Fibroblast of the conjunctiva (primary cell): ENCODE measurements at places on chromosomes 6 and 20.

DNA sequence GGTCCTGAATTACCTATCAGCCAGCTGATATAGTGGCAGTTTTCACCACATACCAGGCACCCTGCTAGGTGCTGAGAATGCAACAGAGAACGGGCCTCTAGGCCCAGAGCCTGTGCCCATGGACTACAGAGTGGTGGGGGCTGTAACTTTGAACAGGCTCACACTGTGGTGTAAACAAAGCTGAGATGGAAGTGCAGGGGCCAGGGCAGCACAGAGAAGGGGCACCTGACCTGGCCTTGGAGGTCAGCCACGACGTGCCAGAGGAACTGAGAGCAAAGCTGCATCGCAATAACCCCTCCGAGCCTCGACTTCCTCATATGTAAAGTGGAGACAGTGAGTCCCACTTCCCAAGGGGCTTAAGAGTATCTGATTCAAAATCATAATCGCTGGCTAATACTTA, 105.8 kb downstream of the MAFB start:
- DNase-seq = no peak

GRCh38 chr6:130178692-130179091, 44.1 kb downstream of the SAMD3 start:
- peak; percentile 41 for DNase-seq

- DNase-seq = no peak
Observed at GRCh38 chr20:18978311-18978710, 164.7 kb downstream of the SCP2D1 start.

- DNase-seq = no peak
Observed at GRCh38 chr6:69289689-69290495, 506.9 kb downstream of the LMBRD1 start.

DNA sequence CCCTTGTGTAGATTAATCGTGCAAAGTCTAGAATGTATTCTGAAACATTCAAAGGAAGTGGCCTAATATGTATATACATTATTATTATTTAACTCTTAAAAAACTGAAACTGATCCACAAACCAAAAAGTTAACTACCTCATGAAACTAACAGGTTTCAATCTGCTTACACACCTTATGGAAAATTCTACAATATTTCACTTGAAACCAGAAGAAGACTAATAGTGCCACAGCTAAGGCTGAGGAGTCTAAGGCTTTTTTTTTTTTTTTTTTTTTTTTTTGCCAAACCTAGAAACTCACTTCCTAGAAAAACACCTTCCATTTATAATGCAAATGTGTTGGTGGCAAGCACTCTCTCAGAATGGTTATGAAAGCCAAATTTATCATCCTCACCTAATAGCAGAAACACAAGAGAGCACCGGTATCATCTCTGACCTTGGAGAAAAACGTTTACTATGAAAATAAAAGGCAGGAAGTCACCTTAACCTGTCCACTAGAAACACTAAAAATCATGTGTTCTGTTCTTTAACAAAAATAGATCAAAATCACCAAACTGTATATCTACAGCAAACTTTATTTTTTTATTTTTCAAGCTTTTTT, 586.1 kb downstream of the FRK start:
- DNase-seq = no peak

GRCh38 chr20:20331817-20332216, 36.1 kb upstream of the INSM1 start:
- no peak for DNase-seq

- no peak for DNase-seq
Observed at GRCh38 chr6:80469977-80470376, 363.5 kb downstream of the BCKDHB start.

DNA sequence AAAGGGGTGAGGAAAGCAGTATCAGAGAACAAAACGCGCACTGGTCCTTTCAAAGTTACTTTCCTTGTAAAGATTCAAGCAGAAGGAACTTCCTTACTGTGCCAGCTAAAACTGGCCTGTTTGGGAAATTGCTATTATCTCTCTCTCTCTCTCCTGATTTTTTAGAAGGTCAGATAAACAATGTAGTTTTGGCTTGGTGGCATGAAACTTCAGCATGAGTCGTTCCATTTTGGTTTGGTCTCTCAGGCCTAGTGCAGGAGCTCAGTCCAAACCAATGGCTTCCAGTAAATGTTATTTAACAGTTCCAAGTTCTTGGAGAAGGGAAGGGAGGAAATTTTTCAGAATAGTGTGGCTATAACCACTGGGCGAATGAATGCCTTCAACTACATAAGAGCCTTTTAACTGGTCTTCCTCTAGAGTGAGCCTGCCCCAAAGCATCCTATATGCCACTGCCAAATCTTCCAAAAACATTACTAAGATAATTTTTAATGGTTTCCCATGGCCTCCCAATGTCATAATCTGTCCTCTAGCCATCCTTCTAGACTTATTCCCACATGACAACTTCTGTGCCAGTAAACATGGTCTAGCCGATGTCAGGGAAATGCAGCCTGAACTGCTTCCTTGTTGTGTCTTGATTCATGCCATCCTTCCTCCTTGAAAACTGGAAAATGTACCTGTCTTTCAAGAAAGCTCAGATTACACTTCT, 9.1 kb upstream of the SNX9 start:
- DNase-seq = peak; percentile 31

- no peak for DNase-seq
Observed at GRCh38 chr6:161344626-161345025, 70.8 kb upstream of the AGPAT4 start.

GRCh38 chr20:39829256-39829655, 859.8 kb downstream of the MAFB start:
- DNase-seq = no peak

GRCh38 chr6:44245912-44246662, 814 bp upstream of the HSP90AB1 start:
- no peak for DNase-seq

- DNase-seq = no peak
Observed at GRCh38 chr6:161422710-161423680, 149.1 kb upstream of the AGPAT4 start.

GRCh38 chr6:148041546-148041945, 301.1 kb upstream of the SASH1 start:
- DNase-seq = no peak

- DNase-seq = peak; percentile 32
Observed at GRCh38 chr20:43408848-43409576, 48.7 kb upstream of the SRSF6 start.

GRCh38 chr6:47865206-47865605, 83.4 kb downstream of the OPN5 start:
- DNase-seq = no peak

DNA sequence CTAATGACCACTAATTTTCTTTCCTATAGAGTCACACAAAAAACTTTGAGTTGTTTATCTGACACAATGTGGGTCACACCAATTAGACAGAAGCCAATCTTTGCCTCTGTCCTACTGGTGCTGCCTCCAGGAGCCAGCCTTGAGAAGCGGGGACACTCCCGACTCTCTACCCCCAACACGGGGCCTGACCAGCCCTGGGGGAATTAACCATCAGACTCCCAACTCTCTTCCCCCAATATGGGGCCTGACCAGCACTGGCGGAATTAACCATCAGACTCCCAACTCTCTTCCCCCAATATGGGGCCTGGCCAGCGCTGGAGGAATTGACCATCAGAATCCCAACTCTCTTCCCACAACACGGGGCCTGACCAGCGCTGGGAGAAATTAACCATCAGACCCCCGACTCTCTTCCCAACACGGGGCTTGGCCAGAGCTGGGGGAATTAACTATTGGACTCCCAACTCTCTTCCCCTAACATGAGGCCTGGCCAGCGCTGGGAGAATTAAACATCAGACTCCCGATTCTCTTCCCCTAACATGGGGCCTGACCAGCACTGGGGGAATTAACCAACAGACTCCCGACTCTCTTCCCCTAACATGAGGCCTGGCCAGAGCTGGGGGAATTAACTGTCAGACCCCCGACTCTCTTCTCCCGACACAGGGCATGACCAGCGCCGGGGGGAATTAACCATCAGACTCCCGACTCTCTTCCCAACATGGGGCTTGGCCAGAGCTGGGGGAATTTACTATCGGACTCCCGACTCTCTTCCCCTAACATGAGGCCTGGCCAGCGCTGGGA, 12.5 kb downstream of the CST7 start:
- DNase-seq = no peak

GRCh38 chr6:40308533-40309306, 278.4 kb downstream of the LRFN2 start:
- DNase-seq = peak; percentile 1

GRCh38 chr20:40980106-40980827, 48.4 kb upstream of the TOP1 start:
- DNase-seq = peak; percentile 24

GRCh38 chr20:22248051-22248667, 336.2 kb downstream of the FOXA2 start:
- no peak for DNase-seq

- no peak for DNase-seq
Observed at GRCh38 chr20:58797371-58798338, 53.0 kb downstream of the GNAS-AS1 start.

DNA sequence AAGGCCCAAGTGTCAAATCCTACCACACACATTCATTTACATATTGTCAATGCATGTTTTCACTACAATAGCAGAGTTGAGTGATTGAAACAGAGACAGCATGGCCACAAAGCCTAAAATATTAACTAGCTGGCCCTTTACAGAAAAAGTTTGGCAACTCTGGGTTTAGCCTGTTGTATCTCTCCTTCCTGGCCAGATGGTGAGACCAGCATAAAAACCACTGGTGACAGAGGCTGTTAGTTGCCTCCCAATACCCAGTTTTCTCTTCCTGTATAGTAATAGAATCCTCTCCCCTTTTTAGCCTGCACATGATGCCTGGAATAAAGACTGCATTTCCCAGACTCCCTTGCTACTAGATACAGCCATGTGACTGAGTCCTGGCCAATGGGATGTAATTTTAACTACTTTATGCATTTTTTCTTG, 100.0 kb upstream of the TAB2 start:
- no peak for DNase-seq

GRCh38 chr6:28462401-28462800, 19.1 kb upstream of the ZSCAN23 start:
- DNase-seq = no peak

GRCh38 chr6:149493761-149494320, 9.0 kb upstream of the ZC3H12D start:
- DNase-seq = no peak

DNA sequence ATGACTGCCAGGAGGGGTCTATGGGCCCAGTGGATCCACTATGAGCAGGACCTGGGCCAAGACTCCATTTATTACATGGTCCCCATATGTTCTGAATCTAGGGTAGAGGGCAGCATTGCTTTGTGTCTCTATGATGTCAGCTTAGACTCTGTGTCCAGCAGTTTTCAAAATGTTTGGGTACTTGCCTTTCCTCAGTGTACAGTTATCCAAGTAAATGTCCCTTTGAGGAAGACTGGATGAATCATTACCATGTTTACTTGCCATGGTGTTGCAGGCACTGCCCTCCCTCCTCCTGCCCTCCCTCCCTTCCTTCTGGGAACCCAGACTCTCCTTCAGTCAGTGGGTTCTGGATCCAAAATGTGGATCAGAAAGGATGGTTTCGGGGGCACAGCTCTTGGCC, 108.6 kb downstream of the NRN1 start:
- no peak for DNase-seq

- DNase-seq = no peak
Observed at GRCh38 chr6:31332637-31333602, 24.1 kb downstream of the HLA-B start.

- DNase-seq = no peak
Observed at GRCh38 chr6:34341481-34341971, 50.9 kb downstream of the NUDT3 start.

- DNase-seq = no peak
Observed at GRCh38 chr6:6654599-6655575, 66.4 kb downstream of the LY86 start.

DNA sequence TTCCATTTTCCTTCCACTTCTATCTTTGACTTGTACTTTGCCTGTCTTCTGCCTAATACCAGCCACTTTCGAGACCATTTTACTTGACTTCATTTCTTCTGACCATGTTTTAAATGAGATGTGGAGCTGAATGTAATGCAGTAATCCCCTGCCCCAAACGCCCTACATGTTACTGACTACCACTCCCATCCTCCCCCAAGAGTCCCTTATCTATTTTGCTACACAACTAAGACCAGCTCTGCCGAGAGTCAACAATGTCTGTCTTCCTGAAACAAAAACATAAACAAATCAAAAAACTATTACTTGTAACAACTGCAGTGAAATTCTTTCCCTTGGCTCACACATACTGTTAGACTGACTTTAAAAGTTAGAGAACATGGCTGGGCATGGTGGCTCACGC, 27.1 kb upstream of the KIAA1586 start:
- no peak for DNase-seq

GRCh38 chr20:17077030-17077429, 149.8 kb upstream of the PCSK2 start:
- no peak for DNase-seq

GRCh38 chr6:79425589-79426311, 111.5 kb downstream of the LCA5 start:
- no peak for DNase-seq

GRCh38 chr20:51076786-51077685, 54.1 kb upstream of the KCNG1 start:
- no peak for DNase-seq

GRCh38 chr6:32932132-32932868, 8.5 kb downstream of the HLA-DMB start:
- DNase-seq = no peak

GRCh38 chr6:14775528-14775927, 470.3 kb upstream of the JARID2 start:
- no peak for DNase-seq

DNA sequence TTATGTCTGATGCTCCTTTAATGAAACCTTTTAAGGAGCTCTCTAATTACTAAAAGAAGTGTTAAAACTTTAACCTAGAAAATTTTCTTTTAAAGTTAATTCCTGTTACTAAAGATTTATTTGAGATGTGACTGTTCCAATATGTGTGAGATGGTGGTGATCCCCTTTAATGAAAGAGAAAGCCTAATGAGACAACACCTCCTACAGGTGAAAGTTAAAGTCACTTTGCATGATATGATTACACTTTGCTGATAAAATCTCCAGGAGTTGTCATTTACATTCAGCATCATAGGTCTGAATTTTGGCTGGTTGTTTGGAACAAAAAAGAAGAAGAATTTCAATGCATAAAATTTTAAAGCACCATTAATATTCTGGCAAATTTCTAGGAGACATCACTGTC, 307.4 kb downstream of the TRDN start:
- DNase-seq = no peak

GRCh38 chr6:11404838-11405237, 132.7 kb upstream of the TMEM170B start:
- no peak for DNase-seq

GRCh38 chr6:4717124-4717523, 59.1 kb upstream of the CDYL start:
- no peak for DNase-seq

- DNase-seq = no peak
Observed at GRCh38 chr6:119328254-119328653, 21.3 kb downstream of the MAN1A1 start.

DNA sequence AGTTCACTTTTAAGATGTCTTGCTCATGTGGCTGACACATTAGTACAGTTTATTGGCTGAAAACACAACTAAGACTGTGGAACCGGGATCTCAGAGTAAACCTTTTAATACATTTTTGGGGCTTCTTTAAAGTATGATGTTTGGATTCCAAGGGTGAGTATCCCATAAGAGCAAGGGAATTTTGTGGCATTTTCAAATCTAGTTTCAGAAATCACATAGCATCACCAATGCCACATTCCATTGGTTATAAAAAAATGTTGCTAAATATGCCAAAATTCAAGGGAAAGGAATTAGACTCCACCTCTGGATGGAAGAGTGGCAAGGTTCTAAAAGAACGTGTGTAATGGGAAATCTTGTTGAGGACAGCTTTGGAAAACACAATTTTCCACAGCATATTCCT, 338.6 kb downstream of the COL12A1 start:
- no peak for DNase-seq
